ENCODE measurements at places on chromosomes 3 and 15. TPM values are rescaled to one million over a fixed set of nuclear protein-coding genes. Genes with fewer than 3 reads are reported as not detected.
A peak's percentile ranks its signal among the peaks of the same experiment; 100 is the strongest.

DNA sequence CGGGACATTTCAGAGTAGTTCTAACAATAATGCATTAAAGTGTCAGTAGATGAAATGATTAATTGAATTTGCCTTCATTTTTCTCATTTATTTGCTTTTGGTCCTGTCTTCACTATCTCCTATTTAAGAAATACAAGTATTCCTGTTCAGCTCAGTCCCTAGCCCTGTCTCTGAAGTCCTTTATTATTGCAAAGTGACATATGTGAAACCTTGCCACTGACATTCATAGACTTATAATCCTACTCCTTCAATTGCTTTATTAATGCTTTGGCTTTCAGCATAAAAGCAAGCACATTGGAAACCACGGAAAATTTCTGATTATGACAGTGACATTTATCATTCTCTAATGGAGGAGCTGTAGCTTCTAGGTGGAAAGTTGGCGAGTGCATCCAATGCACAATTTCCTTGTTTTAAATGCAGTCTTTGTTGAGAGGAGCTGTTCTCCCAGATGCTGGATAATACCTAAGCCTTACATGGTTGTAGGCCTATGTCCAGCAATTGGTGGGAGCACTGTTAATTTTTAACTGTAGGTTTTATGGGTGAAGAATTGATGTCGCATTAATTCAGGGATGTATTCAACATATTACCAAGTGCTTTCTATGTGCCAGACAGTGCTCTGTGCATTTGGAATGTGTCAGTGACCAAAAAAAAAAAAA lies 337.8 kb downstream of the FEZF2 start:
- no peak for DNase-seq

GRCh38 chr3:69201658-69202057 lies 79.3 kb upstream of the LMOD3 start:
- no peak for DNase-seq

GRCh38 chr3:52123106-52123725 lies 31.0 kb downstream of the POC1A start:
- DNase-seq, result peak; percentile 15

- no peak for DNase-seq
These were observed 47.8 kb upstream of the CDAN1 start for GRCh38 chr15:42784705-42785104.

GRCh38 chr15:99170476-99171065 lies 65.7 kb downstream of the SYNM start:
- no peak for DNase-seq

DNA sequence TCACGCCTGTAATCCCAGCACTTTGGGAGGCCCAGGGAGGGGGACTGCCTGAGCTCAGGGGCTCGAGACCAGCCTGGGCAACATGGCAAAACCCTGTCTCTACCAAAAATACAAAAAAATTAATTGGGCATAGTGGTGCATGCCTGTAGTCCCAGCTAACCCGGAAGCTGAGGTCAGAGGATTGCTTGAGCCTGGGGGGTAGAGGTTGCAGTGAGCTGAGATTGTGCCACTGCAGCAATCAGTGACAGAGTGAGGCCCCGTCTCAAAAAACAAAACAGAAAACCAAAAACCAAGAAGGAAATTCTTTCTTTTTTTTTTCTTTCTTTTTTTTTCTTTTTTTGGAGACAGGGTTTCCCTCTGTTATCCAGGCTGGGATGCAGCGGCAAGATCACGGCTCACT lies 3.5 kb downstream of the SPATA12 start:
- no peak for DNase-seq

GRCh38 chr3:4805662-4806061 lies 173.6 kb upstream of the BHLHE40 start:
- DNase-seq, result no peak

- no peak for DNase-seq
These were observed 13.7 kb downstream of the CCR8 start for GRCh38 chr3:39343076-39343717.

GRCh38 chr3:14289590-14290461 lies 111.2 kb downstream of the LSM3 start:
- DNase-seq, result peak; percentile 92

- DNase-seq, result no peak
These were observed 224.9 kb downstream of the MCTP2 start for GRCh38 chr15:94456226-94456625.

DNA sequence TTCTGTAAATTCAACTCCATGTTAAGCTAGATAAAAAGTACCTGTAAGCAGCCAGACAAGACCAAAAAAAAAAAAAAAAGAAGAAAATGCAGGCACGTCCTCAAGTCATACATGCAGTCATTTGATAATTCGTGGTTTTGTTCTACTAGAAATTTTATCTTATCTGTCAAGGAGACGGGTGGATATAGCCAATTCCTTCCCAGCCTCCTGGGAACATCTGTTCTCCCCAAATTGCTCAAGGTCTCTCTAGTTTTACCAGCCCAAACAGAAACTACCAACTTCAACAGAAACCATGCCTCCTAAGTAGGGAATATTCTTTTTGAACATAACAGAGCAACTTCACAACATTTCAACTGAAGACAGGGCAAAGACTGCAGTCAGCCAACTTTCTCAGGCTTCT lies 19.5 kb downstream of the RYK start:
- peak; percentile 25 for DNase-seq

DNA sequence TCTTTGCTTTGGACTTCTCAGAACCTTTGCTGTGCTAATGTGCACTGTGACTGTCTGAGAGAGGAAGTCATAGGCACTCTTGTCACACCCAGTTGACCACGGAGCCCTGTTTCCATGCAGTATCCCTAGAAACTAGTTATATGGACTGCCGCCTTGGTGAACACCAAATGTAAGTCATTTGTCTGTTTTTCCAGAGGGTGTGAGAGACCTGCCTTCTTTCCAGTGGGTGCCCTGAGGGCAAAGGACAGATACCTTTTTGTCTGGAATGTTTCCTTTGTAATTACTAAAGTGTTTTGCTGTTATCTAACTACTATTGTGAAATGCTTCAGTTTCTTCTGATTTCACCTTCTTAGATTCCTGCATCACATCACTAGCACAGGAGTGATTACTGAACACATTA lies 91.8 kb downstream of the LARS2 start:
- peak; percentile 23 for DNase-seq

DNA sequence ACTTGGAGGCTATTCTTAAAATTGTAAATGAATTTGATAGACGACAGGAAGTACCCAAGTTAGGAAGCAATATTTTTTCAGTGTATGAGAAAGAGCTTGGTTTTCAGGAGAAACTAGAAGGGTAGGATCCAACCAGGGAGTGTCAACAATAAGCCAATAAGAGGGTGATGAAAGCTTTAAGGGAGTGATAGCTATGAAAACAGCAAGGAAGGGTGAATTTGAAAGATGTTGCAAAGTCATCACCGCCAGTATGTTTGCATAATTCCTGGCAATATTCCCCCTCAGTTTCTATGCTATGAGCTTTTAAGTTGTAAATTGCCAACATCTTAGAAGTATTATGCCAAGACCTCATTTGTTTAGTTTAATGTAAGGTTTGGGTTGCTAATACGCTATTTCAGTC lies 11.8 kb upstream of the CSTA start:
- DNase-seq, result no peak

DNA sequence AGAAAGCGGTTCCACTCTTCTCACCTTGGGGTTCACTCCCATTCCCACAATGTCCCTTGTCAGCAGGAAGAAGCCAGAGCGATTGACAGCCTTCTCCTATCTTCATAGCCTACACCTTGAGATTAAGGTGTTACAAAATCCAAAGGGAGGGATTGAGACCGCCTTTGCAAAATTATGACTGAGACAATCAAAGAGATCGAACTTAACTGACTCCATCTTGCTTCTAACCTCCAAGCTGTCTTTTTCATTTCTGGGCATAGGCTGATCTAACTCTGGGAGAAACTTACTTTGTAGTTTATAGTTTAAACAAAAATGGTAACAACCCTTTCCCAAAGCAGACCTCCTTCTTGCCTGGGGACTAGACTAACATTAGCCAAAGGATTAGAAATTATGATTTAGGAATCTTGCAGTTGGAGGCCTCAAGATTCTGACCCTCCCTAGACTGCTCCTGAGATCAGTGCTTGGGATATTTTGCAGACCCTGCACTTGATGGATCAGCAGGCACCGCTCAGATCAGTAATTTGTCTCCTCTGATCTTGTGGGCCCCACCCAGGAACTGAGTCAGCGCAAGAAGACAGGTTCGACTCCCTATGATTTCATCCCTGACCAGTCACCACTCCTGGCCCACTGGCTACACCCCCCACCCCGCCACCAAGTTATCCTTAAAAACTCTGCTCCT lies 40.0 kb downstream of the PAQR5 start:
- peak; percentile 27 for DNase-seq

DNA sequence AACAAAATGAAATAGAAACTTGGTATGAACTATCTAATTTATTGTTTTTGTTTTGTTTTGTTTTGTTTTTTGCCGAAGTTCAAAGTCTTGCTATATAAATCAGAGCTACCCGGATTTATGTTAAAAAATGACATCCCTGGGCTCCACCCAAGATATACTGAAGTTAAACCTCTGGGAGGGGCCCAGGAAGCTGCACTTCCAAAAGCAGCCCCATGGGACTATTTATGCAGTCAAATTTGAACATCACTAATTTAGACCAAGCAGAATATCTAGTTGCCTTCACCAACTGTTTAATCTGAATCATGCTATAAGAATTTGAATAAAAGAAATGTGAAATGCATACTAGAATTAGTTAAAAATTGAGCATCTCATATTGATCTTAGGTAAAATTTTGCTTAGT lies 32.2 kb downstream of the PEX5L start:
- no peak for DNase-seq

GRCh38 chr3:158766364-158766763 lies 34.1 kb upstream of the RARRES1 start:
- no peak for DNase-seq

DNA sequence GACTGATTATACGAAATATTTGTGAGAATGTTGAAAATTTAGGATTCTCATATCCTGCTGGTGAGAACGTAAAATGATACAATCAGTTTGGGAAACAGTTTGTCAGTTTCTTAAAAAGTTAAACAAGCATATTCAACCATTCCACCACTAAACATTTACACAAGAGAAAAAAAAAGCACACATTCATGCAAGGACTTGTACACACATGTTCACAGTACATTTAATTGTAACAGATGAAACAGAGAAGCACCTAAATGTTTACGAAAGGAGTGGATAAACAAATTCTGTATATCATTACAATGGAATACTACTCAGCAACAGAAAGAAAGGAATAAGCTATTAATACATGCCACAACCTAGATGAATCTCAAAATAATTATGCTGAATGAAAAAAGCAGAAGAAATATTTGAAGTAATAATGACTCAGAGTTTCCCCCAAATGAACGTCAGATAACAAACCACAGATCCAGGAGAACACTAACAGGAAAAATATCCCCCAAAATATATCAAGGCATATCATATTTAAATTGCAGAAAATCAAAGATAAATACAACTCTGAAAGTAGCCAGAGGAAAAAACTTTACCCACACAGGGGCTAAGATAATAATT lies 14.3 kb downstream of the ANKRD28 start:
- DNase-seq, result peak; percentile 91

- no peak for DNase-seq
These were observed 44.9 kb upstream of the DGKG start for GRCh38 chr3:186406669-186407635.

- no peak for DNase-seq
These were observed 15.9 kb downstream of the VEPH1 start for GRCh38 chr3:157487339-157487738.

DNA sequence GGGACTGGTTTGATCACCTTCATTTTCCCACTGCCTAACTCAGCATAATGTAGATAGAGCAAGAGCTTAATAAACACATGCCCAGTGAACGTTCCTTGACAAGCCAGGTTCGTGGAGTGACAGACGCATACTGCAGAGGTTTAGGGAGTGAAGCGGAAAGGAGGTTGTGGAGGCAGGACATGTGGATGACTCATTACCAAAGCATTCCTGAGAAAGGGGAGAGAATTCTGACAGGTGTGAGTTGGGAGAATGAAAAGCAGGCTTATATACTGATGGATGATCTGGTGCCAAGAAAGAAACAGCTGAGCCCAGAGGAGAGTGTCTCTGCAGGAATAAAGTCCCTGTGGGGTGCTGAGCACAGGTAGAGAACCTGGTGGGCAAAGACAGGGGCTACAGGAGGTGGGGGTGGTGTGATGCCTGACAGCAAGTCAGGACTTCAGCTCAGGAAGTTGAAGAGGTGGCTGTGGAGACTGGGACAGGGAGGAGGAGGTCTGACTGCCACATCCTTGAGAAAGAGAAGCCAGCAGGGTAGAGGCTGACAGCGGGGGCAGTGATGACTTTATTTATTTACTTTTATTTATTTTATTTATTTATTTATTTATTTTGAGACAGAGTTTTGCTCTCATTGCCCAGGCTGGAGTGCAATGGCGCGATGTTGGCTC lies 2.4 kb upstream of the RPL29 start:
- no peak for DNase-seq

DNA sequence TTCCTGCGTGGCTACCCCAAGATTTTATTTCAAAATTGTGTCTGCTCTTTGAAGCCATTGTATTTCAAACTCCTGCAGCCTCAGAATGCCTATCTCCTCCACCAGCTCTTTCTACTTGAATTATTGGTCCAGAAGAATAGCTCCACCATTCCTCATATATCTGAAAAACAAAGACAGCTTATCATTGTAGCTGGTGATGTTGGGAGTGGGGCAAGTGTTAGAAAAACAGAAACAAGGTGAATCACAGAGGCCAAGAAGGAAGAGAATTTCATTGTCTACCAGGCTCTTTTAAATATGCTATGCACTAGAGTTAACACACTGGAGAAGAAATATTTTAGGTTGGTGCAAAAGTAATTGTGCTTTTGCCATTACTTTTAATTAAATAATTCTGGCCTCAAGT lies 307.9 kb upstream of the ROPN1 start:
- no peak for DNase-seq

- DNase-seq, result peak; percentile 8
These were observed 11.6 kb downstream of the TAMM41 start for GRCh38 chr3:11835028-11835639.

DNA sequence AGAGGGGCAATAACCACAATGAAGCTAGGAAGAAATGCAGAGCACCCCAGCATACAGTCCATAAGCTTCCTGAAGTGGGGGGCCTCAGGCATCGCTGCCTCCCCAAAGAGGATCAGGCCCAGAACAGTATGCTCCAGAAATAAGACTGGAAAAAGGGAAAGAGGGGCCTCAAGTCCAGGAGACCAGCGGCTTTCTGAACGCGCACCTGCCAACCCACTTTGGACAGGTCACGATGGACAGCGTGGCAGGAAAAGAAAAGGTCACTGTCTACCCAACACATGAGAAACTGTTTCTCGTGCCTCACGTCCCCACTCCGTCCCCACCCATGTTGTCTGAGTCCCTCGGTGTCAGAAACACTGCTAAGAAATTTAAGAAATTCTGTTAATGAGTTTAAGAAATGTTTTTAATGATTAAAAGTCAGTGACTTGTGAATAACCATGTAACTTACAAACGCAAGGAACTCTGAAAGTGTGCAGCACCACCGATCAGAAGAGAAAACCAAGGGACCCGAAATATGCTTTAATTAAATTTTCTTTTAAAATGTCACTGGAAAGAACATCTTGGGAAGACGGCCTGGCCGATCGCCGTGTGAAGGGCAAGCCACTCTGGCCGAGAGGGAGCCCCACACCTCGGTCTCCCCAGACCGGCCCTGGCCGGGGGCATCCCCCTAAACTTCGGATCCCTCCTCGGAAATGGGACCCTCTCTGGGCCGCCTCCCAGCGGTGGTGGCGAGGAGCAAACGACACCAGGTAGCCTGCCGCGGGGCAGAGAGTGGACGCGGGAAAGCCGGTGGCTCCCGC lies 1.7 kb upstream of the PPARG start:
- DNase-seq, result no peak

The TAGLN3 gene
- total RNA-seq, result 7.9 TPM

The TMEM108 gene
- total RNA-seq, result 5.9 TPM

The CLSTN2 gene
- 80.9 TPM for total RNA-seq

The SKOR1 gene
- total RNA-seq, result not detected

The TGM5 gene
- 0.16 TPM for total RNA-seq

The KLHL6 gene
- total RNA-seq, result 0.11 TPM

The DVL3 gene
- total RNA-seq, result 110 TPM

The CLDN11 gene
- 0.70 TPM for total RNA-seq

The BUB1B gene
- total RNA-seq, result 3.2 TPM

Measured in astrocyte (in vitro differentiated cells and primary cell).